ENCODE measurements at places on chromosomes 3 and 15.

DNA sequence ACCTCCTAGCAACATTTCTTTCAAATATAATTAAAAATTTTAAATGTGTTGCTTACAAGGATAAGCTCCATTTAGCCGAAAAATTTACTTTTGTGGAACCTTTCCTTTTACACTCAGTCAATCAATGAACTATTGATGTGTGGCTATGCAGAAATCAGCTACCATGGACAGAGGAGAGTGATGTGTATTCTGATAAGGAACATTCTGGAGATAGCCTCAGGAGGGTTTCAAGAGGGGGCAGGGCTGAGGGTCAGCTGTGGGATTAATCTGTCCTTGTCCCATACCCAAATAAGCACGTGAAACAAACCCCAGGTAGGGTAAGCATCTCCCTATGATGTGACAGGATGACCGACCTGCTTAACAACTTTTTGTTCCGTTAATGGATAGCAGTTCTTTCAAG lies 192.6 kb upstream of the PROK2 start:
- no peak overlapping the region for H3K27ac ChIP-seq
- no peaks in the 10 kb centered on the region for H3K27me3 ChIP-seq
- DNase-seq = no peak
- no peaks in the 10 kb centered on the region for H3K36me3 ChIP-seq

DNA sequence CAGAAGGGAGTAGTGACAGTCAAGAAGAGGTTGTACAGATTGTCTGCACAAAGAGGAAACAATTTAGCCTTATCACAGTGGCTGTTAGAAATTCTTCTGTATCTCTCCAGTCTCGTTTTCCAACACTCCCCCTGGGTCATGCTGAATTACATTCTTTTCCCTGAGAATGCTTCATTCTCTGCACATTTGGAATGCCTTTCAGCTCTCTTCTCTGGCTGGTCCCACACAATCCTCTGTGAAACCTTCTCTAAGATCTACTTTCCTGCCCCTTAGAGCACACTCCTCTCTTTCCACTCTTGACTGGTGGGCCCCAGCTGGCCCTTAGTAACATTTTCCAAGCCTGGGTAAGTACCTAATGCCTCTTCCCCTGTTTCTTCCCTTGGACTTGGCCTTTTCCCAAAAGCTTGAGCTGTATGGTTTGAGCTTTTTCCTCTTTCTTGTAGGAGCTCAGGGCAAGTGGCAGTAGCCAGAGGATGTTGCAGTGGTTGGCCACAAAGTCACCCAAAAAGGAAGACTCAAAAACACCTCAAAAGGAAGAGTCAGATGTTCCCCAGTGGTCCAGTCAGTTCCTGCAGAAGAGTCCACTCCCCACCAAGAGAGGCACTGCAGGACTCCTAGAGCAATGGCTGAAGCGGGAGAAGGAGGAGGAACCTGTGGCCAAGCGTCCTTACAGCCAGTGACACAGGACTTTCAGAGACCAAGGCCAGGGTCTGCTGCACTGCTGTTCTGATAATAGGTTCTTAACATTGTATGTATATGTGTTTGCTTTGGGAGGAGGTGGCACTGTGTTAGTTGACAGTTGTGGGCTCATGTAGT lies 25.7 kb downstream of the HMCES start:
- peak; percentile 63 for DNase-seq
- no peak overlapping the region for H3K4me3 ChIP-seq
- peak overlapping the region; percentile 74 for H3K27ac ChIP-seq
- peaks cover 13% of the 10 kb centered on the region for H3K4me1 ChIP-seq
- H3K36me3 ChIP-seq = peaks cover 2% of the 10 kb centered on the region

GRCh38 chr3:143576568-143577270 lies 271.5 kb downstream of the SLC9A9 start:
- no peaks in the 10 kb centered on the region for H3K4me1 ChIP-seq

DNA sequence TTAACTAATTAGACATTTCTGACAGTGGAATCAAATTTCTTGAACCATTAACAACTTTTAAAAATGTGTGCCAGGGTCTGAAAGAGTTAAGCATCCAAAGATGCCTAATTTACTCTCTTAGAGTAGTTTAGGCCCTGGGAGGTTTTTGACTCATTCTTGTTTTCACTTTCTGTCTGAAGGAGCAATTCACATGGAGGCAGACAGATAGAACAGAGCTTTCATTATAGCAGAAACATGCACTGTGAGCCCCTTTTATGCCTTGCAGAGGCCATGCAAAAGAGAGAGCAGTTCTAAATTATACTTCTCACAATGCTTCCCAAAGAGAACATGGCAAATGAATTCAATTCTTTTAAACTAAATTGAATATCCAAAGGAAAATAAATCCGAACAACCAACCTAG lies 554.8 kb downstream of the MFSD1 start:
- H3K4me3 ChIP-seq = no peak overlapping the region
- no peak overlapping the region for H3K27ac ChIP-seq
- peaks cover 7% of the 10 kb centered on the region for H3K4me1 ChIP-seq
- no peak for DNase-seq

GRCh38 chr15:67173786-67174185 lies 80.7 kb downstream of the AAGAB start:
- H3K36me3 ChIP-seq = peaks cover 25% of the 10 kb centered on the region
- no peak for DNase-seq

DNA sequence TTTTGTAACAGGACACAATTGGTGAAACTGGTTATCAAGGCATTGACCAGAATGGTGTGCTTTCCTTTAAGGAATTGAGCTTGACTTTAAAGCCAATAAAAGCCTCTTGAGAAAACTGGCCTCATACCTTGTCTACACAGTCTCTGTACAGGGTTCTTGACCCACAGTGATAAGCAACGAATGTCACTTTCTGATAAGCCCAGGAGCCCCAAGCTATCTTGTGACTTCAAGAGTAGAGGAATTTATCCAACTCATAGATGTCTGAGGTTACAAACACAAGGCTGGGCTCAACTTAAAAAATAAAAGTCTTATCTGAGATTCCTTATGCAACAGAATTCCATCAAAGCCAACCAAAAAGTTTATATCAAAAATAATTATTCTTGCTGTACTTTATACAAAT lies 212.1 kb downstream of the GBE1 start:
- no peaks in the 10 kb centered on the region for H3K27me3 ChIP-seq
- no peak overlapping the region for H3K27ac ChIP-seq
- H3K4me3 ChIP-seq = no peak overlapping the region
- no peak for DNase-seq
- no peaks in the 10 kb centered on the region for H3K4me1 ChIP-seq

- H3K36me3 ChIP-seq = no peaks in the 10 kb centered on the region
- H3K4me1 ChIP-seq = peaks cover 10% of the 10 kb centered on the region
- peak overlapping the region; percentile 1 for H3K4me3 ChIP-seq
- no peak for DNase-seq
These were observed 16.1 kb downstream of the SPTBN5 start for GRCh38 chr15:41877631-41878354.

Data from trophoblast cell (in vitro differentiated cells and primary cell).